CD8-positive, alpha-beta T cell (primary cell): ENCODE measurements at places on chromosomes 5 and 9.

- DNase-seq: peak; percentile 50
Observed at GRCh38 chr5:55226027-55226933, 835 bp downstream of the MCIDAS start.

- no peak for DNase-seq
Observed at GRCh38 chr9:128244837-128245231, 31.0 kb downstream of the GOLGA2 start.

DNA sequence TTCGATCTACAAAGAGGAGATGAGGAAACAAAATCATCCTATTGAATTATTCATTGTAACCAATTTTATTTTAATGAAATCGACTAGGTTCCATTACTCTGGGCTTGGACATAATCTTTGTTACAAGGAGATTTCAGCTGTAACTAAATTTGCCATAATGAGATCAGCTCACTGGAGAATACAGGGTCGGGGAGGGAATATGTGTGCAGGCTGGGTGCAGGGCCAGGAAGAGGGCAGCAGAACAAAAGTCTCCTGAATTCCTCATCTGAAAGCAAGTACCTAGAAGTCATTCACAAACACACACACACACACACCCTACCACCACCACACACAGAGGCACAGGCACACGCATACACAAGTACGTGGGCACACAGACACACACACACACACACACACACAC, 151.2 kb downstream of the PAPPA start:
- DNase-seq: no peak

DNA sequence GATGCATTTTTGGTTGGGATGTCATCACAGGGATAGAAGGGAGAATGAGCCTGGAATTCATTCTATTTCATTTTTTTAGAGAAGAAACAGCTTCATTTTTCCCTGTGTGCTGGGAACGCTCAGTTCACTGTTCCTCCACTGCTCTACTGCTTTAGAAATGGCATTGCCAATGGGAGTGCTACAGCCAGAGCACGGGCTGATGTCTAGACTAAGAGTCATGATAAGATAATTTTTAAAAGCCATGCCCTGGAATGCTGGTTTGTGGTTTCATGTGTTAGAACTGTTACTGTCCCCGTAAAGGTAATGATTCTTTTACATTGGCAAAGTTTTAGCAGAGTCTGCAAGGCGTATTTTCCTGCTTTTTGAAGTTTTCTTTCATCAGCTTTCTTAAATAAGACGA, 119.6 kb downstream of the SEMA6A start:
- DNase-seq: no peak

GRCh38 chr5:174083056-174083827, 37.7 kb downstream of the NSG2 start:
- no peak for DNase-seq

- no peak for DNase-seq
Observed at GRCh38 chr5:78699552-78700153, 51.1 kb upstream of the LHFPL2 start.

- no peak for DNase-seq
Observed at GRCh38 chr5:128842241-128842640, 123.0 kb upstream of the SLC27A6 start.

DNA sequence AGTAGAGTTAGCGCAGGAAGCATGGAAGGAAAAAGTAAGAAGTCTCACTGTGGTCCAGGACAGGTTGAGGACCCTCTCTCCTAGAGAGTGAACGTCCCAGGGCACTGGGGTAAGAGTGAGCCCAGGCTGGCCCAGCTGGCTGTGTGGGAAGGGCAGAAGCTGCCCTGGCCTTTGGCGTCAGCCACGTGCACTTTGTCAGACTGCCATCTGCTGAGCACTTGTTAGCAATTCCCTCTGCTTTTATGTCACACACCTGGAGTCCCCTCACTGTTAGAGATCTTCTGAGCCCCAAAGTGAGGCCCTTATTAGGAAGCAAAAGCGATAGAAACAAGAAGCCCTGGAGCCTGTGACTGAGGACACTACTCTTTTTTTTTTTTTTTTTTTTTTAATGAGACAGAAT, 79.1 kb downstream of the UGCG start:
- no peak for DNase-seq

- no peak for DNase-seq
Observed at GRCh38 chr5:5018578-5018970, 121.6 kb upstream of the ADAMTS16 start.

DNA sequence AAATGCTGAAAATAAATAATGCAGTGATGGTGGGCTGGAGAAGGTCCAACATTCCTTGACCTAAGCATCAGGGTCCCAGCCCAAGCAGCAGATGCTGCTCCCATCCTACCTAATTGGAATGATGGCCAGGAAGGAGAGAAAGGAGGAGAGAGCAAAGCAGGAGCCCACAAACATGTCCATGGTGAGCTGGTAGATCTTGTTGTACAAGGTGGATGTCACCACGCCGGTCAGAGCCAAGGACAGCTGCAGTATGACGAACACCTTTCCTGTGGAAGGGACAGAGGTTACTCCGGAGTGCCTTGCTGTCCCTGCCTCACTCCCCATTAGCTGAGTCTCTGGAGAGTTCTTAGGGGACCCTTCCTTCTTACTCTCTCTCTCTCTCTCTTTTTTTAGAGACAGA, 4.3 kb downstream of the SLC46A2 start:
- no peak for DNase-seq

- no peak for DNase-seq
Observed at GRCh38 chr5:168286386-168286785, 5.1 kb upstream of the WWC1 start.

DNA sequence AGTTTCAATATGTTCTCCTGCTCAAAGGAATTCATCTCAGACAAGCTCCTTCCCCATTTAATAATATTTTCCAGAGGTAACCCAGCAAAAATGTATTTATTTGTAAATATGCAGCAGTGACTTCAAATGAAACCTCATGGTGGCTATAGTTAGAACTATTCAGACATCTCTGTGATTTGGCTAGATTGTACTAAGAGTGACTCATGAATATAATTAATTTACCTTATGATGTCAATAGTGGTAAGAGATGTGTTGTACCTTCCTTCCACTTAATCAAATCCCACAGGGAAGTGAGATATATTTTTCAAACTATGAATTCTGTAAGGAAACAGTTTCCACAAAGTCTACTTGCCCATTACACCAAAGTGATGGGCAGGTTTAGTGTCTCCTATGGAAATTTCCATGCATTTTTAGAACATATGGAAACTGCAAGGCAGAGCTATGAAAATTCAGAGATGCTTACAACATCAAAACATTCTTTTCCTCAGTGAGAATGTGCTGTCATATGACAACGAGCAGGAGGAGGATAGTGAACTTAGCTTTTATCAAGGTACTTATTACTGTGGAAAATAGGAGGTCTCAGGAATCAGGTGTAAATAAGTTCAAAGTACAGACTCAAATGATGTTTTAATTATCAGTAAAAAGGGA, 34.0 kb upstream of the SPDL1 start:
- no peak for DNase-seq

- DNase-seq: no peak
Observed at GRCh38 chr5:166341740-166342337, 1949.6 kb upstream of the WWC1 start.

DNA sequence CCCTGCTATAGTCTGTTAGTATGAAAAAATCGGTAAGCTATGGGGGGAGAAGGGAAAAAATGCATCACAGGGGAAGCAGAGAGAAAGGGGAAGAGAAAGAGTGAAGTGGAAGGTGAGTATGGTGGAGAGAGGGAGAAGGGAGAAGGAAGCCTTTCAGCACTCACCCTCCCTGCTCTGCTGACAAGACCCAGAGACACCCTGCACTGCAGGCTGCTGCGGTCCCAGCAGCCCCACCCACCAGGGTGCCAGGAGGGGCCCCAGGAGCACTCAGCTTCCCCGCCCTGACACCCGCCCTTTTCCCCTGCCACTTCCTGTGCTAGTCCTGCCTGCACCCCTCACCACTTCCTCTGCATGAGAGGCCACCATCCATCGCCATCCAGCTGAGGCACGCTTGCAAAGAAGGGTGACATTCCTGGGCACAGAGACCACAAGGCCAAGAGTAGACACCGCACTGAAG, 12.7 kb downstream of the STK10 start:
- peak; percentile 89 for DNase-seq

GRCh38 chr9:134666831-134667230, 25.2 kb downstream of the COL5A1 start:
- DNase-seq: no peak

DNA sequence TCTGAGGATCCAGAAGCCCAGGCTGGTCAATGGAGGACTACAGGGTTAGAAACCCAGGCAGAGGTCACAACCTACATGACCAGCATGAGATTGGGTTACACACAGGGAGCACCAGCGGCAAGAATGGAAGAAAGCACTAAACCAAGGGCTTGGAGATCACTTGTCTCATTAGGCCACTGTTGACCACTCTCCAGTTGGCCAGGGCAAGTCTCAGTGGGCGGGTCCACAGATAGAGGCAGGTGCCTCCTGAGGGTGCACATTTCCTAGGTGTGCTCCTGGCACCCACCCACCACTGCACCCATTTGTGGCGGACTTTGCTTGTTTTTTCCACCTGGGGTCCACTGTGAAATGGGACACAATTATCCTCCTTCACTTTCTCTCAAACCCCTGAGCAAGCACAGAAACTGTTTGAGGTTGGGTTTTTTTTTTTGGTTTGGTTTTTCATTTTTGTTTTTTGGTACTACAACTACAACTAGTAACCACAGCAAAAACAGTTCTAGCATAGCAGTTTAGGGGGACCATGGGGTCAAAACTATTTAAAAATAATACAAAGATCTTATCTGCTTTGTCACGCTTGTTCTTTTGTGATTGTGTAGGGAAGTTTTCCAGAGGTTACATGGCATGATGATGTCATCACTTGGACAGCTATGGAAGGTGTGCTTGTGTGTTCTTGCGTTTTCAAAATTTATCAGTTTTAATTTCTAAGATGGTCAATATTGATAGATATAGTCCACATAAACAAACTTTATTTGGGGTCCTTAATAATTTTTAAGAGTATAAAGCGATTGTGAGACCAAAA, 6.1 kb downstream of the NPR2 start:
- DNase-seq: no peak

DNA sequence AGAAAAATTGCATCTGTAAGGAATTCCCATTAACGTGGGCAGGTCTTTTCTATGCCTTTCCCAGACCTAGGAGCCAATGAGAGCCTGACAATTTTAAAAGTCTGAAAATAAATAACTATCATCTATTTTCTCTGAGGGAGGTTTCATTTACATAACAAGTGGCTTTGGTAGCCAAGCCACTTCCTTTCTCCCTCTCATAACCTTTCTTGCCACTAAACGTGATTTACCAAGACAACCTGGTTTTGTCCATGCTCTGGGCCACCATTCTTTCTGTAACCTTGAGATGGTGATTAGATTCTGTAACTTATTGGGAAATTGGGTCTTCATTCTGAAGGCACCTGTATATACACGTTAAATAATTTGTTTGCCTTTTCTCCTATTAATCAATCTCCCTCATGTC, 1046.9 kb downstream of the CDH12 start:
- DNase-seq: no peak

- no peak for DNase-seq
Observed at GRCh38 chr9:125568621-125569020, 138.4 kb downstream of the MAPKAP1 start.

DNA sequence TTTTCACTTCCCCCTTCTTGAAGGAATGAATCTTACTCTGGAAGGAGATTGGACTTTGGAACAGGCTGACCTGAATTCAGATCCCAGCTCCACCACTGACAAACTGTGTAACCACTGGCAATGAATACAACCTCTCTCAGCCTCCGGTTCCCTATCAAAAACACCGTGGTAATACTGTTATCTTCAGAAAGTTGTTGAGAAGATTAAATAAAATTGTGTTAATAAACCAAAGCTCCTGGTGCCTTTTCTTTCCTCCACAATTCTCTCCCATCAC, 99.7 kb upstream of the RAI14 start:
- no peak for DNase-seq
